Caki2 (cell line): ENCODE measurements at places on chromosomes 2 and 18.

- DNase-seq = no peak
Observed at GRCh38 chr18:55577812-55578539, 10.0 kb downstream of the TCF4 start.

- no peak for DNase-seq
Observed at GRCh38 chr2:131517106-131517831, 10.4 kb upstream of the CCDC74A start.

- no peak for DNase-seq
Observed at GRCh38 chr2:83217854-83218253, 1241.2 kb downstream of the SUCLG1 start.

GRCh38 chr18:69951182-69951581 is 3.5 kb upstream of the CD226 start:
- DNase-seq = no peak

DNA sequence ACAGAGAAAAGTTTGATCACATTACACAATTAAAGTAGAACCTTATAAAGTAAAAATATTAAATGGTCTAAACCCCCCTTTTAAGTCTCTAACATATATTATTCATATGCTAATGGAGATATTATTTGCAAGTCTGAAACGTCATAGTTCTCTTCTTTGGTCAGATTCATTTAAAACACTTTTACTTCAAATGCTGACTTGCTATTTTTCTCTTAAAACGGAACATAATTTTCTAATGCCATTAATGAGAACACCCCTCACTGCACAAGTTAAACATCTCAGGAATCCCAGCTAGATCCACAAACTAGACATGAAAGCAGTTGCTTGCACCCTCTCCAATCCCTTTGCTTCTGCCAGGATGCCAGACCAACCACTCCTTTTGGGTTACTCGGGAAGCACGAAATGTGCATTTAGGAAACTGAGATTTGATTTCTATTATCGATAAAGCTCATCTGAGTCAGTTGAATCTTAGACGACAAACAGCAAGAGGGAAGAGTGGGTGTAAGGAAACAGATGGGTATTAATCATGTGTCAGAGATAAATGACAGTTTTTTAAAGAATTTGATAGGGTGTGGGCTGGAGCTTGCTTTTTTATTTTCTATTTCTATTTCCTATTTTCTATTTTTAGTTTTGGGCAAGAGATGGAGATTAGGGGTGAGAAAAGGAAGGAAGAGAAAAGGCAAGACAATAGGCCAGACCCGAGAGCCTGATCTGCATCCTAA is 1.5 kb downstream of the ADD2 start:
- no peak for DNase-seq

DNA sequence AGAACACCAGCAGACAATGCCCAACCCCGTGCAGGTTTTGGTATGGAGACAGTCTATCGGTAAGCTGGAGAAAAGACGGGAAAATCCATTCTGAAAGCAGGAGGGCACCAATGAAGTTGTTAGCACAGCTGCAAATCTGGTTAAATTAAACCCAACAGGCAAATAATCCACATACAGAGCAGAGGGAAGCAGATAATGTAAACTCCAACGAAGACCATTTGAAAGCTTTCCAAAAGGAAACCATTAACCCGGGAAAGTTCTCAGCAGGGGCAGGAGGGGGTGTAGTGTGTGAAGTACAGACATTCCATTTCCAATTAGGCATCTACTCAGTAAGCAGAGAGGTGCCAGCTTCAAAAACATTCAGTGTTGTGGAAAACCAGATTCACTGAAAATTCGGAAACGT is 10.3 kb downstream of the EDAR start:
- peak; percentile 36 for DNase-seq

- DNase-seq = no peak
Observed at GRCh38 chr2:160371251-160372009, 122.2 kb downstream of the RBMS1 start.
